ENCODE measurements at places on chromosomes 1 and 21.

DNA sequence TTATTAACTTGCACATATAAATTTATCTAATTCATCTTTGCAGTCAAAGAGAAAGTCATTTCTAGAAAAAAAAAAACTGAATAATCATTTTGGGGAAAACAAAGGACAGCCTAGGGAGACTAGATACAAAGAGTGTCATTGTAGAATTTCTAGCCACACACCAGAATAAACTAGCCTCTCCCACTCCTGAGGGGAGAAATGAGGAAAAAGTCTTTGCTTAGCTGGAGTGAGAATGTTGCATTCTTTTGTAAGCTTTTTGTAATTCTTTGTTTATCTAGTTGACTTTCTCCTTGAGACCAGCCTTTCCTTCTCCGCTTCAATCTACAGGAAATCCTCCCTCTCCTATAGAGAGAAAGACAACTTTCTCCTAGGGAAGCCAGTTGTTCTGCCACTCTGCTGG lies 15.9 kb upstream of the CGN start:
- DNase-seq, result no peak

GRCh38 chr1:46656643-46657042 lies 11.5 kb downstream of the ATPAF1 start:
- DNase-seq, result no peak

DNA sequence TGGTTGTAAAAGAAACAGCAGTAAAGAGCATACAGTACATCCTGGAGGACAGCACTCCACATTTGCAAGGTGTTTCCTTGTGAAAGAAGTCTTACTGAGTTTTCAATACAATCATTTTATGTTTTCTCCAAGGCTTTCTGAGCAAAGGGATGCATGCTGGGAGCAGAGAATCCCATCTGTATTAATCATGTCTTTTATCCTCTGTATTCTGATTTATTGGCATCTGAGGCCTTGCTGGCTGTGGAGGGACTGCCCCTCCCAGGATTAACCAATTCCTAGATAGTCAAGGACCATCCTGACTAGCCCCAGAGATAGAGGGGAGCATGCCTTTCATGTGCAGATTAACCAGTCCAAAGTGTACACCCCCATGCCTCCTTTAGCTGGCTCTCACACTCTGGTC lies 476.3 kb downstream of the SIPA1L2 start:
- DNase-seq, result no peak

GRCh38 chr1:171252482-171252881 lies 4.2 kb downstream of the FMO1 start:
- no peak for DNase-seq

- no peak for DNase-seq
These were observed 366.9 kb upstream of the VAMP3 start for GRCh38 chr1:7404046-7404742.

- DNase-seq, result peak; percentile 66
These were observed 39.7 kb downstream of the MAP3K21 start for GRCh38 chr1:233367057-233367803.

DNA sequence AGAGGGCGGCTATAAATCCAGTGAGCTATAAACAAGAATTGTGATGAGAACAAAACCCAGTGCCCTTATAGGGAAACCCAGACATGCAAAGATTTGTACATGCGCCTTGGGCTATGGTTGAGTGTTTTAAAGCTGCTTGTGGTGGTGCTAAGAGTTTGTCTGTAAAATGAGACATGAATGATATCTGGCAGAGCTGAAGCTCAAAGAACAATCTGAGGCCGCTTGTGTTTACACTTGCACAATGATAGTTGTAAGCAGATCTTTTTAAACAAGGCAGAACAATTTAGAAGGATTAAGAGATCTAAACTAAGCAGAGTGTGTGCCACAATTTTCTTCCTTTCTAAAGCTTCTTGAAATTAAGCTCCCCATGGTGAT lies 80.4 kb upstream of the ADAMTS5 start:
- DNase-seq, result peak; percentile 61

All from fibroblast of skin of abdomen (primary cell).